Activated T-helper 1 cell treated with anti-CD3 and anti-CD28 coated beads, Interleukin-2, amount 50 U/mL, for 16 hours (primary cell): ENCODE measurements at places on chromosomes 5 and 9.

GRCh38 chr9:136252846-136253245 lies 7.2 kb upstream of the QSOX2 start:
- DNase-seq: no peak

DNA sequence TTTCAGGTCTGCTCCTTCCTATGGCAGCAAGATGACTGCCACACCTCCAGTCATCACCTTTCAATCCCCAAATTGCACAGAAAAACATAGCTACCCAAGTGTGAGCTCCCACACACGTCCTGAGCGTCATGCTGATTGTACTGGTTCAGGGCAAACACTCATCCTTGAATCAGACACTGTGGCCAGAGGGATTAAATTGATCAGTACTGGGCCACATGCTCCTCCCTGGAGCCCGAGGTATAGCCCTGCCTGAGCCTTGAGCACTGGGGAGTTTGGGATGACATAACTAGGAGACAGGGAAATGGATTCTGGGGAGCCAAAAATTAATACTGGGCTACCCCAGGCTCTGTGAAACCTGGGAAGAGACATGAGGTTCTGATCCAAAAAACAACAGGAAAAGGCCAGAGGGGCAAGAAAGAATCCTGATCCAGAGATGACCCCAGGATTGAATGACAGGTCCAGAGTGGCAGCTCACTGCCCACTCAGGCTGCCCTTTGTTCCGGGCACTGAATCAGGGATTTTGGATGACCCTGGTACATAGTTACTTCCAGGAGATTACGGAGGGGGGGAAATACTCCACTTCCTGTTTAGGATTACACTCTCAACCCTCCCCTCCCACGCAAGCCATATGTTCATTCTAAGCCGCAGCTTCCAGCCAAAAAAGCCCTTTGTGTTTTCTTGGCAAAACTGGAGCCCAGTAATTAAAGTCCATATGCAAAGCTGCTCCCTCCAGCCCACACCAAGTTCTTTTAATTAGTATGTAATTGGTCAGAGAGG lies 141.6 kb upstream of the SPRY4 start:
- no peak for DNase-seq

GRCh38 chr5:180644129-180644824 lies 5.1 kb downstream of the FLT4 start:
- DNase-seq: no peak

DNA sequence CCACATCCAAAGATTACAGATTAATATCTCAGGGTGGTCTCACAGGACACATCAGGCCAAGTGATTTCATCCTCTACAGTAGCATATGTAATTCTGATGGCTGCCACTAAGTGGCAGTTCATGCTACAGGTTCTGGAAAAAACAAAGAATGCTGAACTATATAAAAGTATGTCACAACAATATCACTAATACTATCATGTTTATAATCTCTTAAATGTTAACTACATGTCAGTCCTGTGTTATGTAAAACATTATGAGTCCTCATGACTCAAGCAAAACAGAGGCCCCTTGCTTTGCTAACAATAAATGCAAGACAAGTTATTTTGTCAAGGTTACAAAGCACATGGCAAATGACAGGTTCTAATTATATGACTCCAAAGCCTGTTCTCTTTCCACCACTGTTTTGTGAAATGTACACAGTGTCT lies 233.2 kb downstream of the FBXL17 start:
- no peak for DNase-seq

GRCh38 chr5:6480133-6481051 lies 31.7 kb downstream of the UBE2QL1 start:
- DNase-seq: no peak

GRCh38 chr9:34612788-34613390 lies 992 bp upstream of the RPP25L start:
- DNase-seq: peak; percentile 39

GRCh38 chr9:297104-297972 lies 82.7 kb downstream of the DOCK8 start:
- no peak for DNase-seq

- DNase-seq: no peak
Observed at GRCh38 chr5:89471115-89471514, 588.1 kb upstream of the MEF2C start.

- no peak for DNase-seq
Observed at GRCh38 chr9:4489919-4490704, at the start of gene SLC1A1. Gene SLC1A1 (plus strand): TSS chr9:4490468. CDS start chr9:4490680, 212 bp downstream.

DNA sequence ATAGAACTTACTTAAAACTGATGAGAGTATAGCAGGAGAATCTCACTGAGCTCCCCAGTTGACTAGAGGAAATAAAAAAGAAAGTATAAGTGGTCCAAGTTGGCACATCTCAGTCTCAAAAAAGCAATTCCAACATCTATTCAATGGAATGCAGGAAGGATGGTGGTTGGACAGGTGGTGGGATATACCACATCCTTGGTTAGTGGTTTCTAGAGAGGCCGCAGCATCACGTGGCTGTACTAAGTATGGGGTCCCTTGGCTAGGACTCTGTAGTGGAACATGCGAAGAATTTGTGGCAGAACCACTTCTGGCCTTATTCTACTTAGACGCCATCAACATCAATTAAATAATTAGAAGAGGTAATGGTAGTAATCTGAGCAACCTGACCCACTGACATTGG lies 232.4 kb downstream of the SAXO1 start:
- DNase-seq: no peak

GRCh38 chr5:172707285-172708182 lies 63.5 kb downstream of the DUSP1 start:
- no peak for DNase-seq

GRCh38 chr5:119357808-119358529 lies 2.1 kb downstream of the TNFAIP8 start:
- no peak for DNase-seq

DNA sequence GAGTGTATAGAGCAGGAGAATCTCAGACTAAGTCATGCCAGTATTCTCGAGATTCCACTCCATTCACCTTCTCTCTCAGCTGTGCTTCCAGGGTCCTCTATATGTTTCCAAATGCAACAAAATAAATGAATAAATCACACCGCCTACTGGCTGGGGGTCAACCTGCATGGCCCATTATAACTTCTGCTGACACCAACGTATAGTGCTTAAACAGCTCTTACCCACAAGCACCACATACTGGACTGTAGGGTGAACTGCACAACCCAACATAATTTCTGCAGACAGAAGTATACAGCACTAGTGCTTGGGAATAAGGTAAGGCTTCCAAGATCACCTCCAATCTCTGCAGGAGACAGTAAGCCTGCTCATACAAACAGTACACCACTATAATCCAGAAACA lies 33.1 kb upstream of the HTR4 start:
- no peak for DNase-seq

GRCh38 chr5:14713476-14714390 lies 49.2 kb downstream of the OTULIN start:
- no peak for DNase-seq

GRCh38 chr5:142828797-142829535 lies 58.8 kb downstream of the ARHGAP26 start:
- DNase-seq: no peak

- no peak for DNase-seq
Observed at GRCh38 chr9:111986035-111986556, 89.5 kb downstream of the UGCG start.

- DNase-seq: no peak
Observed at GRCh38 chr9:110573305-110573704, 6.2 kb downstream of the SVEP1 start.

GRCh38 chr5:148805326-148806290 lies 20.8 kb upstream of the ADRB2 start:
- DNase-seq: no peak

DNA sequence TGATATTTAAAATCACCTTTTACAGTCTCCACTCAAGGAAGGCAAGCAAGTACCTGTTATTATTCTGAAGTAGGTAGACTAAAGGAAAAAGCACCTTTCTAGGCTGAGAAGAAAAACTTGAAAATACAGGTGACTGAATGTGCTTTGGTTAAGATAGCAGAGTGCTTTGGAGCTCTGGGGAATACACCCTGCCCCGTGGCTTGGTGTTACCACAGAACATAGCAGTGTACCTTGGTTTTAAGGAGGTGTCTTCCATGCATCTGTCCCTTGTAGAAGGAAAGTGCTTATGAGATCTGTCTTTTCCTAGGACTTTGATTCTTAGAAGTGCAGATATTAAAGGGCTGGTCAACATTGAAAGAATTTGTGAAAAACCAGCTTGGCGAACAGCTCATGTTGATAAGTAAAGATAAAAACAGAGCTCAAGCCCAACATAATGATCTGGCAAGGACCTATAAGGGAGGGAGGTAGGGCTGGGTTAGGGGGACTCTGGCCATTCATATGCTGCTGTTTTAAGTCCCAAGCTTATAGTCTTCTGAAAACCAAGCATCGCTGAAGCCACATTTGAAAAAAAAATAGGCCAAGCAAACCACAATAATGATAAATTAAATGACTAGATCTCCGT lies 66.8 kb downstream of the ZNF608 start:
- DNase-seq: no peak

- DNase-seq: no peak
Observed at GRCh38 chr5:139494832-139495231, 12.3 kb upstream of the STING1 start.

- no peak for DNase-seq
Observed at GRCh38 chr9:90141723-90142122, 500.9 kb downstream of the DIRAS2 start.

- DNase-seq: no peak
Observed at GRCh38 chr5:125634216-125634835, 788.9 kb upstream of the GRAMD2B start.

GRCh38 chr9:35232867-35233544 lies 71.2 kb downstream of the UNC13B start:
- DNase-seq: no peak

GRCh38 chr5:91491229-91491628 lies 108.1 kb upstream of the ARRDC3 start:
- DNase-seq: no peak

DNA sequence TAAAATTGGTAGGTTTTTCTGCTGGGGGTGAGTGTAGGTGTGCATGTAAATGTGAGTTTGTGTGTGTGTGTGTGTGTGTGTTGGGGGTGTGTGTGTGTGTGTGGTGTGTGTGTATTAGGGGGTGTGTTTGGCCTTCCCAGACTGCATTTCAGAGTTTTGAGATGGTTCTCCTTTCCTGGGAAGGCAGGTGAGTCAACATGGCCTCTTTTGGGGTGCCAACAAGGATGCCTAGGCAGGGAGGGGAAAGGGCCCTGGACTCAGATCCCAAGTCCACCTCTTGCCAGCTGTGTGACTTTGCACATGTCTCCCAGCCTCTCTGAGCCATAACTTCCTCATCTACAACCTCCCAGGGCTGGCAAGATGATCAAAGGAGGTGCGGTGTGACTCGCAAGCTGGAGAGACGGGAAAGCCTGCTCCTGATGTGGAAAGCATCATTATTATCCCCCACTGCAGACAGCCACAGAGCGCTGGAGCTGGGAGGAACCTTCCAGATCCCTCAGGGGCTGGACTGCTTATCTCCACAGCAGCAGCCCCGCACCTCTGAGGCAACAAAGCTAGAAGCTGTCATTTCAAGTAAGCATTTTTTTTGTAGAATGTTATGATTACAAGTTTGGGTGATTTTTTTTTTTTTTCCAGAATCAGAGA lies 63.5 kb upstream of the TBC1D2 start:
- no peak for DNase-seq

DNA sequence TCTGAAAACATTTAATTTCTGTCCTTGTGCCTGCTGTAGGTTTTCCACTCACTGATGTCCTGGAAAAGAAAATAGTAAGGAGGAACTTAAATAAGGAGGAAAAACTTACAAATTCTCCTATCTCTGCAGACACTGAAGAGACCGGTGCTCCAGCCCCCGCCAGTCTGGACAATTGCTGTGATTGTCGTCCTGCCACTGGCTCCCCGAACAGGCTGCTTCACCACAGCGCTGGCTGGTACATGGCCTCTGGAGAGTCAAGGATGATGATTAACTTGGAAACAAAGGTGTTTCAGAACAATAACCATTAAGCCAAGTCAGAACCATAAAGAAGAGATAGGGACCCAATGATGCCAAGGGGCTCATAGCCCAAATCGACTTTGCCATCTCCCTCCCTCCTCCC lies 7.3 kb downstream of the PLAC8L1 start:
- no peak for DNase-seq

DNA sequence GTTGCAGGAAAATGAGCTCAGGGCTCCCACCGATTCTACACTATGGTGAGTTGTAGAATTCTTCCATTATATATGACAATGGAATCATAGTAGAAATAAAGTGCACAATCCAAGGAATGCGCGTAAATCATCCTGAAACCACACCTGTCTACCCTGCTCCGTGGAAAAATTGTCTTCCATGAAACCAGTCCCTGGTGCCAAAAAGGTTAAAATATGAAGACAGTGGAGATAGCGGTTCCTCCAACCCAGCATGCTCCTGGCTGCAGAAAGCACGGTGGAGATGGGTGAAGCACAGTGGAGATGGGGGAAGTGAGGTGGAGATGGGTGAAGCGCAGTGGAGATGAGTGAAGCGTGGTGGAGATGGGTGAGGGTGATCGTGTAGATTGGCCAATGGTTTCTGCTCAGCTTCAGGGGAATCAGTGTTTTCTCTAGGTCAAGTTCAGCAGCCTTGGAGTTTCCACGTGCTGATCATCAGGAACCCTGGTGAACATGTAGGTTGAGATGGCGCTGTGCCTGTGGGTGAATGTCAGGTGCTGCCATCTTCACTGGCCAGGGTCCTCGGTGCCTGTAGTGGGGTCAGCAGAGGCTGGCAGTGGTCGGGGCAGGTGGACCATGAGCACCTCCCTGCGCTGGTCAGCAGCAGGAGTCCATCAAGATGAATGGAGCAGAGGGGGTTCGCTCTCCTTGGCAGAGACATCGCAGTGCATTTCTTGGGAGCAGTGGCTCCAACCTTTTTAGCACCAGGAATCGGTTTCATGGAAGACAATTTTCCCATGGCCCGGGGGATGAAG lies 20.3 kb downstream of the PAEP start:
- no peak for DNase-seq

DNA sequence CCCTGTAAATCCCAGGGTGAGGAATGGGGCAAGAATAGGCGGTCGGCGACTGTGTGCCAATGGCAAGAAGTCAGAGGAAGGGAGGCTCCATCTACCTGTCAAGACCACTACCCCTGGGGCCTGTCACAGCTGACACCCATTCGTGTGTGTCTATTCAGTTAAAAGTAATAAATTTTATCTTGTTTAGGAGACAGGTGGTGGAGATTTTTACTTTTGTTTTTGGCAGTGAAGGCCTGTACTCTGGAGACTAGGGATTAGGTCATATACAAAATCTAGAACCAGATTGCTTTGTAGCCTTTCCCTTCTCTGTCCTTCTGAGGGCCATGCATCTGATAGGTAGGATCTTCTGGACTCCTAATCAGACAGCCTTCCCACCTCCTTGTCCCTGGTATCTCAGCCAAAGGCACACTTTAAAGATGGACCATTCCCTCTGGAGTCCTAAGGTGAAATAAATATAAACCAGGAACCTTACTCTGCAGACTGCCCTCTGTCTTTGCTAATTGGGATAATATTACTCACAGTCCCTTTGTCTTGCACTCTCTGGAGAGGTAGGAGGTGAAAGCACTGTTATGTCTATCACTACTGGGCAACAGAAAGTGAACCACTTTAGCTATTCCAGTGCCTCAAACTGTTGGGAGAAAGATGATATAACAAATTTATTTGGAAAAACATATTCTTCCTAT lies 213.2 kb upstream of the ACTBL2 start:
- DNase-seq: no peak
